ENCODE measurements at places on chromosomes 4 and X.
A peak's percentile ranks its signal among the peaks of the same experiment; 100 is the strongest.

GRCh38 chrX:23901805-23902204 is 5.9 kb downstream of the APOO start:
- H3K36me3 ChIP-seq: no peaks in the 10 kb centered on the region
- H3K4me3 ChIP-seq: no peak overlapping the region
- no peaks in the 10 kb centered on the region for H3K27me3 ChIP-seq
- peaks cover 6% of the 10 kb centered on the region for H3K4me1 ChIP-seq
- peak overlapping the region; percentile 81 for H3K27ac ChIP-seq

DNA sequence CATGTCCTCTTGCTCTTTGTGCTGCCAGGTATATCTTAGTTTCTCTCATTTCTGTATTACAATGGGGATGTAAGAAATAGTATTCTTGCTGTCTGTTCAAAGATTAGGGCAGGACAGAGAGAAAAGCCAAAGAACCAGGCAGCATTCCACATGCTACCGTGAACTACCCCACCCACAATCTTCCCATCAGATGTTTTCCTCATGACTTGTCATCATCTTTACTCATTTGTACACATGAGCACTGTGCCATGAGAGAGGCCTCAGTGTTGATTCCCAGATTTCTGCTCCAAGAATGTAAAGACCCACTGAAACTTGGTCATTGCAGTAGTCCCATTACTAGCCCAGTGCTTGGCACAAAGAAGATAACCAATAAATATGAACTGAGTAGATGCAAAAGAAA is 354.6 kb upstream of the RASGEF1B start:
- no peak overlapping the region for H3K4me3 ChIP-seq
- no peak overlapping the region for H3K27ac ChIP-seq
- no peaks in the 10 kb centered on the region for H3K4me1 ChIP-seq
- no peaks in the 10 kb centered on the region for H3K36me3 ChIP-seq

DNA sequence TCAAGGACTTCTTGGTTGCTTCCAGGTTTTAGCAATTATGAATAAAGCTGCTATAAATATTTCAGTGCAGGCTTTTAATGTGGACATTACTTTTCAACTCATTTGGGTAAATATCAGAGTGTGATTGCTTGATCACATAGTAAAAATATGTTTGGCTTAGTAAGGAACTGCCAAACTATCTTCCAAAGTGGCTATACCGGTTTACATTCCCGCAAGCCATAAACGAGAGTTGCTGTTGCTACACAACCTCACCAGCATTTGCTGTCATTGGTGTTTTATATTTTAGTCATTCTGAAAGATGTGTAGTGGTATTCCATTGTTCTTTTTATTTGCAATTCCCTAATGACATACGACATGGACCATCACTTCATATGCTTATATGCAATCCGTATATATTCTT is 30.9 kb upstream of the SPOCK3 start:
- no peak for DNase-seq
- H3K27me3 ChIP-seq: no peaks in the 10 kb centered on the region
- no peaks in the 10 kb centered on the region for H3K4me1 ChIP-seq
- no peak overlapping the region for H3K27ac ChIP-seq
- H3K4me3 ChIP-seq: no peak overlapping the region
- H3K36me3 ChIP-seq: no peaks in the 10 kb centered on the region

DNA sequence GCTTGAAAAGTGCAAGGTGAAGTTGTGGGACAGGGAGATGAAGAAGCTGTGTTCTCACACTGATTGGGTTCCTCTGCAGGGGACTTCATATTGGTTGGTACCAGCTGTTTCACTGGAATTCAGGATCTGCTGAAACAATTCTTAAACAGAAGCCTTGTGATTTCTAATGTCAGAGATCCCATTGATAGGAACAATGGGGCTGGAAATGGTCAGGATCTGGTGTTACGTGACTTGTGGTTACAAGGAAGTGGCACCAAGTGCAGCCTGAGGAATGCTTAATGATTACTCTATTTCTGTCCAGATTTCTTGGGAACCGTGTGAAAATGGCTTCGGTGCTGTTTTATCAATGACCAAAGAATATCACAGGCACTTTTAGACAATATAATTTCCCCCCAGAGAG is 68.1 kb downstream of the MOSPD2 start:
- peaks cover 3% of the 10 kb centered on the region for H3K27me3 ChIP-seq
- no peaks in the 10 kb centered on the region for H3K36me3 ChIP-seq
- H3K4me1 ChIP-seq: no peaks in the 10 kb centered on the region
- H3K27ac ChIP-seq: no peak overlapping the region

GRCh38 chrX:112867570-112867969 is 26.9 kb upstream of the AMOT start:
- H3K27ac ChIP-seq: no peak overlapping the region
- no peaks in the 10 kb centered on the region for H3K36me3 ChIP-seq
- H3K4me3 ChIP-seq: no peak overlapping the region
- peaks cover 24% of the 10 kb centered on the region for H3K27me3 ChIP-seq

GRCh38 chr4:155597933-155598451 is 68.7 kb upstream of the GUCY1A1 start:
- H3K36me3 ChIP-seq: no peaks in the 10 kb centered on the region
- no peak overlapping the region for H3K27ac ChIP-seq
- DNase-seq: no peak
- H3K4me1 ChIP-seq: no peaks in the 10 kb centered on the region

GRCh38 chrX:85611926-85612325 is 232.5 kb upstream of the POF1B start:
- no peaks in the 10 kb centered on the region for H3K4me1 ChIP-seq
- no peaks in the 10 kb centered on the region for H3K36me3 ChIP-seq
- peak; percentile 2 for DNase-seq
- no peak overlapping the region for H3K27ac ChIP-seq

GRCh38 chr4:123215536-123215935 is 181.1 kb upstream of the SPRY1 start:
- no peaks in the 10 kb centered on the region for H3K36me3 ChIP-seq
- no peak overlapping the region for H3K4me3 ChIP-seq
- H3K4me1 ChIP-seq: no peaks in the 10 kb centered on the region
- H3K27ac ChIP-seq: no peak overlapping the region
- no peaks in the 10 kb centered on the region for H3K27me3 ChIP-seq

DNA sequence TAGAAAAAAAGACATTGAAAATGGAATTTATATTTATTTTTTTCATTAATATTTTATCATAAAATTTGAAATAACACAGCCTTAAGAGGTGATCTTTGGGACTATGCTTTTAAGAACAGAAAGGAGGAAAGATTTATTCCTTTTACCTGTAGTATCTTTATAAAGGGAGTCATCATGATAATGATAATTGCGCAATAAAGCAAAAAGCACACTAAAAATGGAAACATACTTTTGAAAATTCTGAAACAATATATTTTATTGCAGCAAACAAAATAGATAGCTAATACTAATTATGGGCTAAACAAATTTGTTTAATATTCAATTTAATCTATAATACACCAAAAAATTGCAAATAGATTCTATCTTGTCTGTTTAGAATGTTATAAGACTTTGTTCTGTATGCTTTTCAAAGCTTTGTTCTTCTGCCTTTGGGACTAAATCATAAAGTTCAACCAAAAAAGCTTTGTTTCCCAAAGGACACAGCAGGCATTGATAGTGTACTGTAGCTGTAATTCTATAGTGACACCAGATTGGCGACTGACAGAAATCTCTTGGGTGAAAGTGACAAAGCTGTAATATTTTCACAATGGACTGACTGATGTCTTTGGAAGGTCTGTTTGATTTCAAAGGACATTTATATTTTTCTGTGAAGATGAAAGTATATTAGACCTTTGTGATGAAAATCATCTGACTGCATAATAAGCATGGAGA is 2156.6 kb upstream of the TENM3 start:
- H3K27ac ChIP-seq: no peak overlapping the region
- no peaks in the 10 kb centered on the region for H3K4me1 ChIP-seq
- DNase-seq: no peak
- no peaks in the 10 kb centered on the region for H3K36me3 ChIP-seq
- no peak overlapping the region for H3K4me3 ChIP-seq

DNA sequence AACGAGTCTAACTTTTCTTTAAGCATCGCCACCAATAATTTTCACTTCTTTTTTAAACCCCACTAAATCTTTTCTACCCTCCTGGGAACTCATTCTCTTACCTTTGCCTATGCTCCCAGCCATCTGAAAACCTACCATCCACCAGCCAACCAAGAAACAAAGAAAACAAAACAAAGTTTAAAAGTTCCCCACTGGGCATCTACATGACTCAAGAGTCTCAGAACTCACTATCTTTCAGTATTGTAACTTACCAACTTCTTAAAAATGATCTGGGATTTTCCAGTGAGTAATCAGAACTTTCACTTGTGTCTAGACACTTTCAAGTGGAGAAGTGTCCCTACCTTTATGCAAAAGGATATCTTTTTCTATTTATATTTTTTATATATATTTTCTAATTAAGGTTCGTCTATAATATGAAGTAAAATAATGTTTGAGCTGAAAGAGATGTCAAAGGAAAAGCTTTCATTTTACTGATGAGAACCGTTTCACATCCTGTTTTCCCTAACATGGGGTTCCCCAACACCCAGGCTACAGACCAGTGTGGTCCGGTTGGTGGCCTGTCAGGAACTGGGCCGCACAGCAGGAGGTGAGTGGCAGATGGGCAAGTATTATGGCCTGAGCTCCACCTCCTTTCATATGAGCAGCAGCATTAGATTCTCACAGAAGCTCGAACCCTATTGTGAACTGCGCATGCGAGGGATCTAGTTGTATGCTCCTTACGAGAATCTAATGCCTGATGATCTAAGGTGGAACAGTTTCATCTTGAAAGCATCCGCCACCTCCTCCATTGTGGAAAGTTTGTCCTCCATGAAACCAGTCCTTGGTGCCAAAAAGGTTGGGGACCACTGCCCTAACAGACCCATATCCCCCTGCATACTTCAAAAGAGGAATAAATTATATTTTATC is 9.8 kb upstream of the TIGD2 start:
- H3K36me3 ChIP-seq: no peaks in the 10 kb centered on the region
- H3K27me3 ChIP-seq: peaks cover 13% of the 10 kb centered on the region
- no peak for DNase-seq
- H3K4me1 ChIP-seq: peaks cover 2% of the 10 kb centered on the region
- H3K27ac ChIP-seq: no peak overlapping the region

DNA sequence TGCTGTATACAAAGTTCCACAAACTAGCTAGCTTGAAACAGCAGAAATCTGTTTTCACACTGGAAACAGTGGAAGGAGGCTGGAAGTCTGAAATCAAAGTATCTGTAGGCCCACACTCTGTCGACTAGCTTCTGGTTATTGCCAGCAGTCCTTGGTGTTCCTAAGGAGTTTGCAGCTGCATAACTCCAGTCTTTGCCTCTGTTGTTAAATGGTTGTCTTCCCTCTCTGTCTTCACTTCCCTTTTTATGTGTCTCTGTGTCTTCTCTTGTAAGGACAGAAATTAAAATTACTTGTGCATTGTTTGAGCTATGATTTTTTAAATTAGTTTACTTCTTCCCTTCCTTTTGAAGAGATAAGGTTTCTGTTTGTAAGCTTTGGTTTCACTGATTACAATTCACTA is 8.2 kb downstream of the MTHFD2L start:
- no peak overlapping the region for H3K4me3 ChIP-seq
- no peaks in the 10 kb centered on the region for H3K27me3 ChIP-seq
- no peaks in the 10 kb centered on the region for H3K4me1 ChIP-seq
- H3K27ac ChIP-seq: no peak overlapping the region

GRCh38 chr4:132297346-132297745 is 851.7 kb upstream of the PCDH10 start:
- peak; percentile 87 for DNase-seq
- no peaks in the 10 kb centered on the region for H3K4me1 ChIP-seq
- no peaks in the 10 kb centered on the region for H3K36me3 ChIP-seq

- no peak overlapping the region for H3K4me3 ChIP-seq
- no peak overlapping the region for H3K27ac ChIP-seq
- H3K27me3 ChIP-seq: no peaks in the 10 kb centered on the region
- peaks cover 17% of the 10 kb centered on the region for H3K4me1 ChIP-seq
- DNase-seq: no peak
- H3K36me3 ChIP-seq: peaks cover 81% of the 10 kb centered on the region
Observed at GRCh38 chr4:10077483-10078335, 38.9 kb downstream of the WDR1 start.

GRCh38 chrX:20455001-20455400 is 188.3 kb upstream of the RPS6KA3 start:
- H3K27me3 ChIP-seq: no peaks in the 10 kb centered on the region
- DNase-seq: no peak
- no peaks in the 10 kb centered on the region for H3K4me1 ChIP-seq

DNA sequence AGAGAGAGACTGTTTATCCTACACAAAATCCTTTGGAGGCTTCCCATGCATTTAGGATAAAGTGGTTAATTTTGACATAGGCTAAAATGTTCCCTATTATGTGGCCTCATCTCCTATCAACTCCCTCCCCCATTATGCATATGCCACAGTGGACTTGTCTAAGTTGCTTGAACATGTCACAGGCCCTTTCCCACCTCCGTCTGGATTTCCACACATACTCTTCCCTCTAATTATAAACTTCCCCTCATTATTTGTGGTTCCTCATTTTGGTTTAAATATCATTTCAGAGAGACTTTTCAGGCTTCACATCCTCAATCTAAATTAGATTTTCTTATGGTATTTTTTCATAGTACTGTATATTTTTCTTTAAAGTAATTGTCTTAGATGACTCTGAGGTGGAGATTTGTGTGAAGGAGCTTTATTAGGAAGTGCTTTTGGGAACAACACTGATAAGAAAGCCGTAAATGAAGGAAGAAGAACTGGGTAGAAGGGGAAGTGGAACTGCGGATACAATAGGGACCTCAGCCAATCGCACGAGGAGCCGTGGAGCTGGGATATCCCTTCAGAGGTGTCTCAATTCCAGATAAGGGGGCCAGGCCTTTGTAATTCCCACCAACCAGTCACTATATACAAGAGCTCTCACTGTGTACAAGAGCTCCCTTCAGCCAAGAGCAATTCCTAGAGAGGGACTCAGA is 7.9 kb downstream of the C4orf17 start:
- peaks cover 3% of the 10 kb centered on the region for H3K27me3 ChIP-seq
- H3K27ac ChIP-seq: no peak overlapping the region
- no peaks in the 10 kb centered on the region for H3K4me1 ChIP-seq
- DNase-seq: no peak
- H3K4me3 ChIP-seq: no peak overlapping the region

GRCh38 chr4:81352446-81352835 is 119.3 kb downstream of the RASGEF1B start:
- peaks cover 4% of the 10 kb centered on the region for H3K4me1 ChIP-seq
- no peaks in the 10 kb centered on the region for H3K27me3 ChIP-seq
- no peaks in the 10 kb centered on the region for H3K36me3 ChIP-seq
- H3K4me3 ChIP-seq: no peak overlapping the region

- no peaks in the 10 kb centered on the region for H3K36me3 ChIP-seq
- H3K27ac ChIP-seq: no peak overlapping the region
- H3K4me3 ChIP-seq: no peak overlapping the region
- H3K4me1 ChIP-seq: peaks cover 3% of the 10 kb centered on the region
- DNase-seq: peak; percentile 48
- H3K27me3 ChIP-seq: peaks cover 2% of the 10 kb centered on the region
Observed at GRCh38 chr4:48025005-48025404, 8.4 kb downstream of the NIPAL1 start.
